Right renal pelvis (tissue), 4 donors: ENCODE measurements at places on chromosomes 13 and 19. TPM values are rescaled to one million over a fixed set of nuclear protein-coding genes. Genes with fewer than 3 reads are reported as not detected.

- DNase-seq = no peak
These were observed 62.1 kb downstream of the PEPD start for GRCh38 chr19:33459222-33460090.

The METTL21C gene
- polyA plus RNA-seq = 1.3 TPM

- no peak for DNase-seq
These were observed 41.5 kb downstream of the NOTCH3 start for GRCh38 chr19:15159251-15159650.

The OR4F17 gene
- polyA plus RNA-seq = not detected

The PDE4C gene
- 0.39 TPM for polyA plus RNA-seq

The DACH1 gene
- 123 TPM for polyA plus RNA-seq

DNA sequence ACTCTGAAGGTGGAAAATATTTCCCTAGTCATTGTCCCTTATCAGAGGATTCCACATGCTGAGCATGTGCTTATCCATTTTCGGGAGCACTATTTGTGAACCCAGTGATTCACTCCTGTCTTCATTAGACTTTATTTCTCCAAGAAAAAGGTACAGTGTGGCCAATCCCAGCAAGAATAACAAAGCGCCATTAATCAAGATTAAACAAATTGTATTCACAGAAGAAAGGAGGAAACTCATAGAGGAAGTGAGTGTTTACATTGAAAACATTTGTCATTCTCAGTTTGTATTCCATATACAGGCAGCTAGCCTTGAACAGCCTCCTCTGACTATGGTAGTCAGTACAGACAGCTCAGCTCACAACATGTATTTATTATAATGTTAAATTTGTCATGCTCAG lies 1669.9 kb upstream of the SPRY2 start:
- DNase-seq = no peak

DNA sequence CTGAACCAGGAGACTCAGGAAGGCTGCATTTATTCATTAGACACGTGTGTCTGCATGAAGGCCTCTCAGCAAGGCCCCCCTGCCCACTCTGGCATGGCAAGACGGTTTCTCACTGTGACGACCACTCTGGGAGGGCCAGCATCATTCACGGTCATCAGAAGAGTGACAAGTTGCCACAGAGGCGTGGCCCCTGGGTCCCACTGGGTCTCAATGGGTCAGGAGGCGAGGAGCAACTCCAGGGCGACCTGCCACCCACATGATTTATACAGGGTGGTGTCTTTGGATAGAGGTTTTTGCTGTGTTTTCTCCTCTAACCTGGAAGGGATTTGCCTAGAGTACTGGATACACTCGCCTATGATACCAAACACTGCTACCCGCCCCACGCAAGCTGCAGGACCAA lies 60.7 kb downstream of the KLF2 start:
- DNase-seq = no peak

The KANK3 gene
- polyA plus RNA-seq = 8.5 TPM

The MISP3 gene
- 8.0 TPM for polyA plus RNA-seq

DNA sequence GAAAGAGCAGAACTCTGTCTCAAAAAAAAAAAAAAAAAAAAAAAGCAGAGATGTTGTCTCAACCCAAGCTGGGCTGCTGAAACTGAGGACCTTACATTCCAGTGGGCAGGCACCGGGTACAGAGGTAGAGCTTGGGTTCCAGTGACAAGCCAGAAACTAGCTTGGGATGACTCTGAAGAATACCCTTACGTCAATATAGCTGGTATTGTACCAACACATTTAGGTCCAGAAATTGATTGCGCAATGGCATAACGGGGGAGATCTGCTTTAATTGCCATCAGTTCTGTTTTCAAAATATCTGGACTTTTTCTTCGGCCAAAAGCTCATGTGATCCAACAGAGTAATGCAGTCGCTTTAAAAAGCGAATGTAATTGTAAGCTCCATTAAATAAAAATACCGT lies 103.1 kb upstream of the UBL3 start:
- DNase-seq = no peak

DNA sequence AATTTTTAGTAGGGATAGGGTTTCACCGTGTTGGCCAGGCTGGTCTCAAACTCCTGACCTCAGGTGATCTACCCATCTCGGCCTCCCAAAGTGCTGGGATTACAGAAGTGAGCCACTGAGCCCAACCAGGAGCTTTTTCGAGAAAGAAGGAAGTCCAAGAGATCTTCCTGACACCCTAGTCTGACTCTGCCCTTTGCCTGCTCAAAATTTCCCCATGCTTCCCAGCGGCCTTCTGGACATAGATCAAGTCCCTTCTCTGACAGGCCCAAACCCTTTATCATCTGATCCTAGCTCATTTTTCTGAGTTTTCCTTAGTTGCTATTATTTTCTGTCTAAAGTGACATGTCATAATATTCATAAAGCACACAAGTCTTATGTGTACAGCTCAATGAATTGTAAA lies 1.5 kb upstream of the BAX start:
- DNase-seq = no peak

DNA sequence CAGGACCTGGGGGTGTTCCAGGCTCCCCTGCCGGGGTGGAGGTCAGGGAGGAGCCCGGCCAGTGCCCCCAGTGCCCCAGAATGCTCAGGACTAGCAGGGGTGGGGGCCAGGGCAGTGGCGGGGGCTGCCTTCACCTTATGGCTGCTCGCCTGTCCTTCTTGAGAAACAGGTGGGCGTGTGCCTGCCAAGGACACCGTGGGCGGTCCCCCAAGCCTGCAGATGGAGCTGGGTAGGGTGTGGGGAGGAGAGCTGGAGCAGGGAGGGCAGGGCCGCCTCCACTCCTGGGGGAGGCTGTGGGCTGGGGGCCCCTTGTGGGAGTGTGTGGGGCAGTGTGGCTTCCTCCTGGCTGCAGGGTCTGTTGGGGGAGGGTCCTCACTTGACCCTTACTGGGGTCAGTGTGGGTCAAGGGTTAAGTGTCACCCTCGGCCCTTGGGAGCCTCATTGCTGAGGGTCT lies 160.1 kb downstream of the KDM4B start:
- DNase-seq = no peak

The LILRB4 gene
- 1.2 TPM for polyA plus RNA-seq

GRCh38 chr19:1302533-1303239 lies 17.0 kb downstream of the EFNA2 start:
- DNase-seq = no peak

DNA sequence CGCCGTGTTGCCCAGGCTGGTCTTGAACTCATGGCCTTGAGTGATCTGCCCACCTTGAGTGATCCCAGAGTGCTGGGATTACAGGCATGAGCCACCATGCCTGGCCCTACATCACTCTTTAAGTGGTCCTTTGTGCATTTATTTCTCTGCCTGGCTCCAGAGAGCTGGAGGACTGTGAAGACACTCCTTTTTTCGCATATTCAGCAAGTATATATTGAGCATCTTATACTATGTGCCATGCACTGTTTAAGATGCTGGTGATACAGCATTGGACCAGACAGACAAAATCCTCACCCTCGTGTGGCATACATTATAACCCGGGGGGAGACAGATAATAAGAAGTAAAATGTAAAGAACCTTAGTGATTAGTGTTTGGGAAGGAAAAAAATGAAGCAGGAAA lies 66.8 kb upstream of the NPAS1 start:
- no peak for DNase-seq

The IL17D gene
- polyA plus RNA-seq = 10.9 TPM

The ERICH6B gene
- polyA plus RNA-seq = 1.0 TPM

DNA sequence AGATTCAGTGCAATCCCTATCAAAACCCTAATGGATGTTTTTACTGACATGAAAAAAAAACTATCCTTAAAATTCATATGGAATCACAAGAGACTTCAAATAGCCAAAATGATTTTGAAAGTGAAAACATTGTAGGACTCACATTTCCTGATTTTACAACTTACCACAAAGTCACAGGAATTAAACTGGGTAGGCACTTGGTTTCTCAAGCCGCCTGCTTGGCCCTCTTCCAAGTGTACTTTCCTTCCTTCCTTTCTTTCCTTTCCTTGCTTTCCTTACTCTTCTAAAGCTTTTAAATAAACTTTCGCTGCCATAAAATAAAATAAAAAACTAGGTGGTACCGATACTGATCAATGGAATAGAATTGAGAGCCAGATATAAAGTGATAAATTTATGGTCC lies 21.0 kb upstream of the CD33 start:
- no peak for DNase-seq

DNA sequence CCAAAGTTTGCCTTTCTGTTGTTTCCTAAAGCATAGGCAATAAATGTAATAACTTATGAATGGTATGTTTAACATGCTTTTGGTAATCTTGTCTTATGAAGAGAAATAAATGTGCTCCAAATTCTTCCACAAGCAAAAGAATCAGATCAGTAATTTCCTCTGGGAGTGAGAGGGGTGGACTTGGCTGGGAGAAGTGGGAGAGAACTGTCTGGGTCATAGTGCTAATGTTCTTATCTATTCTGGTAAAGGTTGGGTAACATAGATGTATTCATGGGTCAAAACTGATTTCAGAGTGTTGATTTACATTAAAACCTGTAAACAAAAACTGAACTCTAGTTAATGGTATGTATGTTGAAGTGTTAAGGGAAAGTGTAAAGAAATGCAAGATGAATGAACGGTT lies 211.7 kb upstream of the IRS2 start:
- no peak for DNase-seq

The KL gene
- 50.7 TPM for polyA plus RNA-seq

The ZNF296 gene
- polyA plus RNA-seq = 0.78 TPM

The MCF2L gene
- polyA plus RNA-seq = 36.8 TPM

DNA sequence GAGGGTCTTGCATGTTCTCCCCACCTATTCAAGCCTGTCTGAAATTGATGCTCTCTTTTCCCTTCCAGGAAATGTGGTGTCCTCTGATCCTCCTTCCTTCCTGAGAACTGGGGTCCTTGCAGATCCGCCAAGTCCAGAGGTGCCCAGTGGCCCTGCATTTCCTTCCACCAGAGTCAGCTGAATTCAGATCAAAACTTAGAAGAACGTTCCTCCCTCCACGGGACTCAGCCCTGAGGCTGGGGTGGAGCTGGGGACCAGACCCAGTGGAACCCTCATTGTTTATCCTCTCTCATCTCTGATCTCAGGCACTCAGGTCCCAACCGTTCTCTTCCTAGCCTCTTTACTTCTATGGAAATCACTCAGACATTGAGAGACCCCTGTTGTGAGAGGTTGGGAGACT lies 477.3 kb downstream of the TSHZ3 start:
- no peak for DNase-seq

The SIGLEC10 gene
- polyA plus RNA-seq = 1.2 TPM

DNA sequence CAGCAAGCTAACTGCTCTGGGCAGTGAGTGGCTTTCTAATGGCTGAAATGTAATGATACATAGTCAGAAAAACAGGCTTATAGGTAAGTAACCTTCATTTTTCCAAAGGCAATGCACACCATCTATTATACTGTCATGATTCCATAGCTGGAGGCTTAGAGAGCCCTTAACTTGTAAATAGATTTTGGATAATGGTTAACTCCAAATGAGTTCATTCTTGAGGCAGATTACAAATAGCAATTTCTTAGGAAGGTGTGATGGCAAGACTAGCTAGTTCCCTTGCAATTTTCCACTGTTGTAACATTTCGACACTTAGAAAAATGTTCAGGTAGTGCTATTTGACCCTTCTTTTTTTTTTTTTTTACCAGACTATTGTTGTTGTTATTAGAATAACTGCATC lies 789.8 kb upstream of the PCDH9 start:
- no peak for DNase-seq

GRCh38 chr19:49106648-49107135 lies 7.5 kb upstream of the LIN7B start:
- no peak for DNase-seq

DNA sequence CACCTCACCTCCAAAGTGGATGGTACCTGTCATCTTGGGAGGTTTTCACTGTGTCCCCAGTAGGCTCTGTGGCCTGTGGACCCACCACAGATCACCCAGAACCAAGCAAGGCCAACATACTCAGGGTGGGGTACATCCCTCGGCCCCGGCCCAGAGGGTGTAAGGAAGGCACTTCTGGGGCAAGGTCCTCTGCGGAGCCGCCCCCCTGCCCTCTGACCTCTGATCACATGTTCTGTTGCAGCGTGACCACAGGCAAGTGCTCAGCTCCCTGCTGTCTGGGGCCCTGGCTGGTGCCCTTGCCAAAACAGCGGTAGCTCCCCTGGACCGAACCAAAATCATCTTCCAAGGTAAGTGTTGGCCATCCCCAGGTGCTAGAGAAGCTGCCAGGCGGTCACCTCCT lies 36.7 kb downstream of the TMEM161A start:
- no peak for DNase-seq

- no peak for DNase-seq
These were observed 89.7 kb upstream of the SIAH3 start for GRCh38 chr13:45941261-45941660.

The LPAR6 gene
- polyA plus RNA-seq = 52.7 TPM

DNA sequence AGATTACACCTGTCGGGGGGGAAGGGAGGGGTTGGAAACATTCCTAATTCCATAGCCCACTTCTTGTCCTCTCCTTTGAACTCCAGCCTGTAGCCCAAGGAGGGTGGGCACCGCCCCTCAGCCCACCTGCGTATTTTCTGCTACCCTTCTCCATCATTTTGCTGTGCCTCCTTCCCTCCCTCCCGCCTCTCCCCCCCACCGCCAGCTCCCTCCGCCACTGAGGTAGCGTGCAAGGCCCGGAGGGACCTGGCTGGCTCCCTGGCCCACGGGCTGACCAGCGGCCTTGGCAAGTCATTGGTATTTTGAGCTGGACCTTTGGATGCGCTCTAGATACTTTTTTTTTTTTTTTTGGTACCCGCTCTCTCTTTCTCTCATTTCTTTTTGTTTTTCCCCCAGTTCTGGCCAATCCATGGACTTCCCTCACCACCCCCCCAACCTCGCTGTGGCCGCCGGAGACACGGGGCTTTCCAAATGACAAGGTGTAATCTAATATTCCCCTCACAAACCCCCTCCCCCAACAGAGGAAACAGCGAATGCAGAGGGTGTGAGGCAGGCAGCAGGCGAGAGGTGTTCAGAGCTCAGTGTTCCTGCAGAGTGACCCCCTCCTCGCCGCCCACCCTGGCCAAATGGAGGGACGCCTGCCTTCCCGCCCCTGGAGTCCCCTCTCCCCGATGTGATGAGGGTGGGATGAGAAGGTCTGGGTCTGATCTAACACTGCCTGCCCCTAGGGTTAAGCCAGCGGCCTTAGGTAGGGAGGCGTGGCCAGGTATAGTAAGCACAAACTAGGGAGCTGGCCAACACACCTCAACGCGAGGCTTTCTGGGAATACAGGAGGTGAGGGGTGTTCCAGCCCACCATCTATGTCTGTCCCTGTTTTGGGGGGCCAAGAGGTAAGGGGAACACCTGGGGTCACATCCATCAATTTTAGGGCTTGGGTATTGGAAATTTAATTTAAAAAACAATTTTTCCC lies 89.2 kb downstream of the PTPRS start:
- DNase-seq = no peak

DNA sequence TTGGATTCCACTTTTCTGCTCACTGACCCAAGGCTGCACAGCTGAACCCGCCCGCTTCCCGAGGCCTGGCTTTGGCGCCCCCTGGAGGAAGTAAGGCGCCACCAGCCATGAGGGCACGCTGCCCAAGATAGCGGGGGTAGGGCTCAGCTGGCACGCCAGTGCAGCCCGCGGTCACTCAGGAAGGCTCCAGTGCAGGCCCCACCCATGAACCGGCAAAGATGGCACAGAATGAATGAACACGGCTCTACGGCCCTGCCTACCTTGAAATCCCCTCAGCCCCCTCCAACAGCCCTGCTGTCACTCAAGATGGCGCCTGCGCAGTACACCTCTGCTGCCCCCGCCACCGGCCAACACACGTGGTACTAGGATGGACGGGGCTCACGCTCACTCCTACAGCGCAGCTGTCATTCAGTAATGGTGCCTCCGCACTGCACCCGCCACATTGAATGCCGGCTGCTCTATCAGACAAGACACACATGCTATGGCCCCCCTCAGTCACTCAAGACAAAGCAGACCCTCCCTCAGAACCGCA lies 3.0 kb downstream of the PEG3 start:
- peak; percentile 57 for DNase-seq

- no peak for DNase-seq
These were observed 52.4 kb downstream of the SKA3 start for GRCh38 chr13:21123956-21124355.

- no peak for DNase-seq
These were observed 90.6 kb downstream of the TEX26 start for GRCh38 chr13:31022928-31023530.
